Endothelial cell (in vitro differentiated cells): ENCODE measurements at places on chromosomes 1 and 21. TPM values are rescaled to one million over a fixed set of nuclear protein-coding genes. Genes with fewer than 3 reads are reported as not detected.

CALML6 gene
- total RNA-seq: 0.64 TPM

- no peak for DNase-seq
Measured at GRCh38 chr1:186790101-186790500, 38.6 kb upstream of the PLA2G4A start.

GRCh38 chr1:100995198-100995988 lies 30.2 kb downstream of the DPH5 start:
- no peak for DNase-seq

GRCh38 chr1:84301004-84301784 lies at the start of gene SAMD13:
Gene SAMD13, plus strand, starts transcription at chr1:84301708. Its CDS starts 1,527 bp downstream, at chr1:84303235.
- no peak for DNase-seq

CACYBP gene
- 95.0 TPM for total RNA-seq

OR2L13 gene
- not detected for total RNA-seq

GRCh38 chr21:42939582-42940413 lies 14.4 kb upstream of the ERVH48-1 start:
- no peak for DNase-seq

- no peak for DNase-seq
Measured at GRCh38 chr1:230937371-230937770, 41.3 kb downstream of the TTC13 start.

A3GALT2 gene
- not detected for total RNA-seq

GRCh38 chr1:207836591-207837347 lies 74.2 kb downstream of the CD34 start:
- DNase-seq: no peak

DNA sequence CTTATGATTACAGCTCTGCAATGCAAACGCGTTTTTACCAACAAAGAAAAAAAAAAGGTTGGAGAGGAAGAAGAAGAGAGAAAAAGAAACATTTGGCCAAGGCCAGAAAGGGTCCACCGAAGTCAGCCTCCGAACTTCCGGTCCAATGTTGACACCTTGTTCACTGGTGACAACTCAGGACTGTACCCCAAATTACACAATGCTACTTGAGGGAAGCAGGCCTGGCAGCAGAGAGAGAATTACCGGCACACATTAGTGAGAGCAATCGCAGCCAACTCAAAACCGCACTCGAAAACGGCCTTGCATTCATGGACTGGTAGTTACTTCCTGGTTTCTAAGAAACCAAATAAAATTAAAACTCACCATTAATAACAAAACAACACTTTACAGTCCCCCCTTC lies 652.5 kb downstream of the KIF26B start:
- DNase-seq: no peak

GRCh38 chr1:199858856-199859255 lies 168.7 kb upstream of the NR5A2 start:
- DNase-seq: no peak

GRCh38 chr1:150150133-150151021 lies 661 bp downstream of the PLEKHO1 start:
- DNase-seq: peak; percentile 43

DNA sequence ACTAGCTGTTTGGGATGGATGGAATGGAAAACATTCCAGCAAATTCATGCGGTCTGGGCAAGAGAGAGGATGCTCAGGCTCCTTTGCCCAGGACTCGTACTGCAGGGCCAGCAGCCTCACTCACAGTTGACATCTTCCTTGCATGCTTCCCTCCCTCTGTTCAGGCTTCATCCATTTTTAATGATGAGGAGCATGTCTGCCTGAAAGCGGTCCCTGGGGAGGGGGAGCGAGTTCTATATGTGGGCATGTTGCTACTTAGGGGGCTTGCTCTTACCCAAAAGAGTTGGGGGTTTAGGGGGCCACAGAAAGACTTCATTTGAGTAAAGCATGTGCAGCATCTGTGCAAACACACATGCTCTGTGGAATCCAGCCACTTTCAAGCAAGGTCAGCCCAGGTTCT lies 98.2 kb downstream of the HMGB4 start:
- no peak for DNase-seq

DNA sequence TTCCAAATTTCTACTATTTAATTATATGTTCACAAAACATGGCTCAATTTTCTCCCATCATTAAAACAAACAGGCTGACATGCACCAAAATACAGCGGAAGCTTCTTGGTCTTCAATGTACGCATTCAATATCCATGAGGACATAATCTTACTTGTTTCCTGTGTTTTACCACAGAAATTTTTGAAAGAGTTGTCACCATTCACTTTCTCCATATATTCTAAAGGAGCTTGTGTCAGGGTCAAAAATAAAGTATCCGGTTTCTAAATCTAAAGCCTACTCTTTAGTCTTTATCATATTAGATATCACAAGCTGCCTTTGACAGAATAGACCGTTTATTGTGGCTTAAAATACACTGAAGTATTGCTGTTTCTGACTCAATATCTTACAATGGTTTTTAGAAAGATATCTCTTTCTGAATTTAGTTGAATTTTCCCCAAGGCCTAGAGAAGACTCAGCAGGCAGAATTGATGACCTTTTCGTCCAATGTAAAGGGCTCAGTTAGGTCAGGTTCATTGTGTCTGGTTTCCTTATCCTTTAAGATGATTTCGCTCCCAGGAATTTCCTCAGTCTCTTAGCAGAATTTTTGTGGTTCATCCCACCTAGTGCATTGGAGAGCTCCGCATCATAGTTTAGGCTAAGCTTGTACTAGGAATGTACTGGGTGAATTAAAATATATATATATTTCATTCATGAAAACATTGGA lies 717.2 kb downstream of the NCAM2 start:
- no peak for DNase-seq

CDC20 gene
- 24.3 TPM for total RNA-seq

- no peak for DNase-seq
Measured at GRCh38 chr1:246786606-246787238, 62.5 kb downstream of the SCCPDH start.
